ENCODE measurements at places on chromosomes 1 and 21.

- no peak for DNase-seq
Observed at GRCh38 chr1:24364975-24365678, 46.0 kb downstream of the GRHL3 start.

- no peak for DNase-seq
Observed at GRCh38 chr1:156693848-156694689, 11.3 kb downstream of the CRABP2 start.

DNA sequence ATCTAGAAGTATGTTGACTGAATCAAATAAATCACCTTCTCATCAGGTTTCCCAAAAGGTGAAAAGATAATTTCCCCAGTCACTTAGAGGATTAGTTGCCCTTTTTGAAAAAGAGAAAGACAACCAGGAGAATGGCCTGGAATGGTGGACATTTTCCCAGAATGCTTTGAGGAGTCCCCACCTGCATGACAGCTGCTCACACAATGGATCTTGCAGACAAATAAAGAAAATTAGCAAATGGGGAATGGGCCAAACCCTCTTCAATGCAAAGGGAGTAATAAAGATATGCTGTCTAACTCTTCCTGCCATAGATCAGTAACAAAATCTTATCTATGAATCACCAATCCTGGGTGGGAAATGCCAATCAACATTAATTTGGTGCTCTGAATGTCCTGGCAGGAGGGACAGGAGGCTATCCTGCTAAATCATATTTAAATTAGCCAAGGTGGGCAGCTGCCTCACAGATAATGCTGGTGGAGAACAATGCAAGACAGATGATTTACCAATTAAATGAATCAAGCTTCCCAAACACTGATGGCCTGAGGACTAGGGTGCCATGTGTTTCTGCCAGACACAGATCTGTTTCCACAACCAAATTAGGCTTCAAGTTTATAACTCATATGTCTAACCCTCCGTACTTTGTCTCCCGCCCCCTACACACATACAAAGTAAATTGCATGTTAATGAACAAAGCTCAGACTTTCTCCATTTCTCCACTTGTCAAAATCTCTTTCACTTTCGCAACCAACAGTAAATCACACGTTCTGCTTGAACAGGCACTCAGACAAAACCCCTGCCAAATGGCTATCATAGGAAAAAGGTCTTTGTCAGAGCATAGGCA lies 488.0 kb upstream of the PLXNA2 start:
- peak; percentile 62 for DNase-seq

DNA sequence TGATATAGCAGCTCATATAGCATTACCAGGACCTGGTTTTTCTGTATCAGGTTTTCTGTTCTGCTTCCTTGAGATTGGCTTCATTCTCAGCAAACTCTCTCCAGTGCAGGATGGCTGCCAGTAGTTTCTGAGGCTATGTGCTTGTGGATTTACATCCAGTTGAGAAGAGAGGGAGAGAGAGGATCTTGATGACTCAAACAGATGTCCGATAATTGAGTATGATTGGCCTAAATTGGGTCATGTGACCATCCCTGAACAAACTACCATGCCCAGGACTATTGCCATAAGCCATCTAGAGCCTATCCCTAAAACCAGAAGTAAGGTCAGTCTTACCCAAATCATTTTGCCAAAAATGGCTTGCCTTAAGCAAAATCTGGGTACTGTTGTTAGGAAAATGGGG lies 18.1 kb upstream of the PSMA5 start:
- DNase-seq, result no peak

DNA sequence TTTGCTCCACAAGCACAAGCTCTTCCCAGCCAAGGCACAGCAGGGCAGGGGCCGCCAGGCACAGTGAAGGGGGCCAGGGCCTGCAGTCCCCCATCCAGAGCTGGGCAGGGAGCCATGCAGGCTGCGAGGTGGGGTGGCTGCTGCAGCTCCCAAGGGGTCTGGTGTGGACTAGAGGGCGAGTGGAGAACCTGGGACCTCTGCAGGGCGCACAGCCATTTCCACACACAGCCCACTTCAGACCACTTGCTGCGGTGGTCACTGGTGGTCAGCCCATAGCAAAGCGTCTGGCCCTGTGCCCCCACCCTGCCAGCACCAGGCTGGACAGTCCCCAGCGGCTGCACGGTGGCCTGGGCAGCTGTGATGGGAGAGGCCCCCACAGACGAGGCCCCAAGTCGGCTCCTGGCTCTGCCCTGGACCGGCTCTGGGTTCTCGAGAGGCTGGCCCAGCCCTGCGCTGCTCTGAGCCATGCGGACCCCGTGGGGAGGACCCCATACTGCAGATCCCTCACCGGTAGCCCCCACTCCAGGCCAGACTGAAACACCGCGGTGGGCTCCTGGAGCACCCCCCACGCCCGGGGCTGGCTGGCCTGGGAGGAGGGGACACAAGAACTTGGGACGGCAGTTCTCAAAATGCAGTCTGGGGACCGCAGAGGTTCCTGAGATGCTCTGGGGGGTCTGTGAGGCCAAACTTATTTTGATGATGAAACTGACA lies 47.1 kb upstream of the COL6A2 start:
- DNase-seq, result no peak

GRCh38 chr1:93715529-93716126 lies 34.0 kb upstream of the BCAR3 start:
- peak; percentile 43 for DNase-seq
